ENCODE measurements at places on chromosomes 16 and 17.

DNA sequence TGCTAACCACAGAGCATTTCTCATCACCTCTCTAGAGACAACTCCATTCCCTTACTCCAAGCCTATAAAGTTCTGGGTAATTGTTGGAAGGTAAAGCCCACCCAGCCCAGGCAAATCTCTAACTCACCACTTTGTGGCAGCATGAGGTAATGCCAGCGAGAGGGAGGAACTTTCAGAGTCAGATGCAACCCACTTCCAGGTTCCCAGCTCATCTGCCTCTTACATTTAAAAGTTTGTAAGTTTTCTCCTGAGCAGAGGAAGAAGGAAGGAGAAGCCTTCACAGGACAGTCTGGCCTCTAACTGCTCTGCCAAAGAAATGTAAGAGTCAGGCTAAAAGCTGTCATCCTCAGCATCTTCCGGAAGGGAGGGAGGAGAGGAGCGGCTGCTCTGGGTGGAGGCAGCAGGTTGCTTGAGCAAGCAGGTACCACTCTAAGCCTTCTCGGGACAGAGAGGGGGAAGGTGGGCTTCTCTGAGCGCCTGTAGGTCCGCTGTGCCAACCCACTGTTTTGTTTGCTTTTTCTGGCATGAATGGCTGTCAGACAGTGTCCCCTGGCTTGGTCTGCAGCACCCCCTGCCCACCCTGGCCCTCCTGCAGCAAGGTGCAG lies 1.0 kb downstream of the ZNF319 start:
- DNase-seq: peak; percentile 36

DNA sequence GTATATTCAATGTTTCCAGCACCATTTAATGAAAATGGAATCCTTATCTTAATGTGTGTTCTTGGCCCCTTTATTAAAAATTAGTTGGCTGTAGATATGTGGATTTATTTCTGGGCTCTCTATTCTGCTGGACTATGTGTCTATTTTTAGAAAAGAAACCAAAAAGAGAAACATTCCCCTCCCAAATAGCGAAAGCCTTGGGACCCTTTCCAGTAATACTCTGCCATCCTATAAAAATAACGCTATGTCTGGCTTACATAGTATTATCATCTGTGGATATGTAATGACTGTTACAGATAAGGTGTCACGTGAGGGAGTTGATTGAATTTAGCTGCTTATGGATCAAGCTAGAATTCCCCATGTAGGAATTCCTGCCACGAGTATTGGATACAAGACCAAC lies 279.3 kb upstream of the KIF2B start:
- no peak for DNase-seq

- DNase-seq: no peak
These were observed 22.7 kb downstream of the LCMT1 start for GRCh38 chr16:25134166-25134700.

DNA sequence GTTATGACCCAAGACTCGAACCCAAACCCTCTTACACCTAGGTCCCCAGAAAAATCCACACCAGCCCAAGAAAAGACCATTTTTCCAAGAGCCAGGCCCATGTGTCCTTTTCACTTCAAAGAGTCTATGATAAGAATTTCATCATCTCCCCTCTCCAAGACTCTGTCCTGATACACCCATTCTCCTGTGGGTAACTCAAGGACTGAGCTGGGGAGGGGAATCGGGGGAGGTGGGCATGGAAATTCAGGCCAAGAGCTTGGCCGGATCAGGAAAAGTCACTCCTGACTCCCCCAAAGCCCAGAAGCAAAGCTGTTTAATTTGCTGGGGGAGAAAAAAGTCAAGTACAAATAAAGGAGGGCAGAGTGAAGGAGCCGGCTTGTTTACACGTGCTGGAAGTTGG lies 3.7 kb downstream of the ACLY start:
- no peak for DNase-seq

DNA sequence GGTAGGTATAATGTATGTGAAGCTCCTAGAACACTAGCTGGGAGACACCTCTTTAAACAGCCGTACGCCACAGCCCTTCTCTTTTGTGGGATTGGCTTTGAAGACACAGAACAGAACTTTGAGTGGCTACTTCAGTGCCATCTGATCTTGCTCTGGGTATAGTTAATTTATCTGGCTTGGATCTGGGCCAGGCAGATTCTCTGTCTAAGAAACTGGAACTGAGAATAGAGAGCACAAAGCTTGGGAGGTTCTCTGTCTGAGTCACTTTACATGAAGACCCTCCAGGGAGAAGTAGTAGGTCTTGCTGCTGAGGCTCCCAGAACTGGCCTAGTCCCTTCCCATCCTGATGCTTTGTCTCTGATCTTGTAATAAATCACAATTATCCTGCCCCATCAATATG lies 721.0 kb upstream of the KIF2B start:
- no peak for DNase-seq

DNA sequence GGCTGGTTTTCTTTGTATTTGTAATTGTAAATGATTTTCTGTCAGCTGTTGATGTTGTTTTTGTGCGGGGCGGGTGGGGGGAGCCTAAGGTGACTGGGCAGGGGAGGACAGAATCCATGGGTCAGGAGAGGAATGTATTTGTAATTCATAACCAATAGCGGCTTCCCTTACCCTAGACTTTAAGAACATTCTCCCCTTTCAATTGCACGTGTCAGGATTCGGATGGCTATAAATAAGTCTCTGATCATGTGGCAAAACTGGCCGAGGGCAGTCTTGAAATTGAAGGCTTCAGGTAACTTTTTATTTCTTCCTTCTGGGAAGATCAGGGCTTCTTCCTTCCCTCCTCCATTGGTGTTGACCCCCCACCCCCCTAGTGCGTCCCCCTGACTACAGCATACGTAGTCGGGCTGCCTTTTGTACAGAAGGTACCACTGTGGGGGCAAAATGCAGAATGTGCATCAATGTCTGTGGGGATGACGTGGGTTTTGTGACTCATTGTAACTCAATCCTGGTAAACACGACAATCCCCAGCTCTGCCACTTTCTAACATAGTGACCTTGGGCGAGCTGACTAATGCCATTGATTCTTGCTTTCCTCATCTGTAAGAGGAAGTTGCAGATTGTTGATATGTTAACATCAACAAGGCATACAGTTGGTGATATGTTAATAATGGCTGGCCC lies 16.2 kb downstream of the MARCHF10 start:
- peak; percentile 96 for DNase-seq

GRCh38 chr17:80544655-80545498 lies at the start of gene RPTOR:
TSS of gene RPTOR (plus strand) at chr17:80544838. CDS start at chr17:80545630, 792 bp downstream.
- DNase-seq: peak; percentile 88

- no peak for DNase-seq
These were observed 16.5 kb downstream of the PITPNM3 start for GRCh38 chr17:6539871-6540270.

GRCh38 chr17:57667461-57667923 lies 77.6 kb downstream of the CCDC182 start:
- DNase-seq: no peak

DNA sequence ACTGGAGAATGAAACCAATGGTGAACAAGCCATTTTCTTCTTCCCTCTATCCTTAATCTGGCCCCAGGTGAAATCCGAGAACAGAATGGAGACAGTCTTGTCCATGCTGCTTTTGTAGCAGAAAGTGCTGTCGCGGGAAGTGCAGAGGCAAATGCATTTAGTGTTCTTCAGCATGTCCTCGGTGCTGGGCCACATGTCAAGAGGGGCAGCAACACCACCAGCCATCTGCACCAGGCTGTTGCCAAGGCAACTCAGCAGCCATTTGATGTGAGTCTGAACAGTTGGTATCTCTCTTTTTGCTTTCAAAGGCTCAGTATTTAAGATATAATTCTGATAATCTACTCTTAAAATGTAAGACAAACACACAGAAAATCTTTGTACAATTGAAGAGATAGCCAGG lies 18.7 kb downstream of the UQCRC2 start:
- no peak for DNase-seq

DNA sequence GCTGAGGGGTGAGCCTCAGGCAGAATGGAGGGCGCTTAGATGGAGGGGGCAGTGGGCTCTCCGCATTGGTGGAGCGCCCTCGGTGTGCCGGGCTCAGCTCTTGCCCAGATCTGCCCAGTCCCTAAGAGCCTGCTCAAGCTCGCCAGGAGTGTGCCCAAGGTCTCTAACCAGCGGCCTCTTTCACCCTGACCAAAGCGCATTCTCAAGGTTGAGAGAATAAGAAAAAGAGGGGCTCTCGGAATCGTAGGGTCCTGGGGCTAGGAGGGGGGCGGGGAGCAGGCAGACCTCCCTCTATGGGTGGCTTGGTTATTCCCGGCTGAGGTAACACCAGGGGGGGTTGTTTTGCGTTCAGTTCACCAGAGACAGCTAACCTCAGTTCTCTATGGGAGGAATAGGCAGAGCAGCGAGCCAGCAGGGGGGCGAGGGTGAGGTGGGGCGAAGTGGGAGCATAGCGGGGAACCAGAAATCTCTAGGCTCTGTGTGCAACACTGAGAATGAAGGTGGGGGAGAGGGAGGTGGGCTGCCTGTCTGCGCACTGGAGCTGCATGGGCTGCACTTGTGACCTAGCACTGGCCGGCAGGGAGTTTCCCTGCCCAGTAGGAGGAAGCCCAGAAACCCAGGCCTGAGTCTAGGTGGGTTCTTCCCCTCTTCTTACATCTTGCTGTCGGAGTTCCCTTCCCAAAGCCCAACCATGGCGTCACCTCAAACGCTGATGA lies 3.0 kb downstream of the TMEM132E start:
- no peak for DNase-seq

- DNase-seq: peak; percentile 65
These were observed 4.6 kb upstream of the EMP2 start for GRCh38 chr16:10584981-10585438.

GRCh38 chr16:2296661-2297505 lies 29.0 kb upstream of the RNPS1 start:
- DNase-seq: peak; percentile 54

GRCh38 chr17:4960279-4960922 lies 7.2 kb downstream of the SPAG7 start:
- no peak for DNase-seq

- no peak for DNase-seq
These were observed 12.2 kb downstream of the PRKCB start for GRCh38 chr16:23847948-23848347.

DNA sequence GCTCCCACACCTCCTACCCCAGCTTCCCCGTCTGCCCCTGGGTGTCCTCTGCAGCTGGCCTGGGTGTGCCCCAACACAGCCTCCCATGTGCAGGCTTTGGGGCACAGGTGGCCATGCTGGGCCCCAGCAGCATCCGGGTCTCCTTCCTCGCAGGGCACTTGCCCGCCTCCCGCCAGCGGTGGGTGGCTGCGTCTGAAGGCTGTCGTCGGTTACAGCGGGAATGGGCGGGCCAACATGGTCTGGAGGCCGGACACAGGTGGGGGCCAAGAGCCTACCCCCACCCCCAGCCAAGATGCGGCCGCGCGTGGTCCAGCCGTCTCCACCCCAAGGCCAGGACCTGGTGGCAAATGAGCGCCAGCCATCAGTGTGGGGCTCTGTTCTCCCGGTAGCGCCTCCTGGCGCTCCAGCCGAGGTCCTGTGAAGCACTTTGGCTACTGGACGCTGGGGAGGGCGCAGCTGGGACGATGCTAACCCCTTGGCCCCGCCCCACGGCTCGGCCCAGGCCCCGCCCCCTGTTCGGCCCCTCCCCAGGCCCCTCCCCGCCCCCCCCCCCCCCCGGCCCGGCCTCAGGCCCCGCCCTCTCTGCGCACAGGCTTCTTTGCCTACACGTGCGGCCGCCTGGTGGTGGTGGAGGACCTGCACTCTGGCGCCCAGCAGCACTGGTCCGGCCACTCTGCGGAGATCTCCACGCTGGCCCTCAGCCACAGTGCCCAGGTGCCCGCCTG lies 7.3 kb upstream of the RHOT2 start:
- DNase-seq: peak; percentile 87

DNA sequence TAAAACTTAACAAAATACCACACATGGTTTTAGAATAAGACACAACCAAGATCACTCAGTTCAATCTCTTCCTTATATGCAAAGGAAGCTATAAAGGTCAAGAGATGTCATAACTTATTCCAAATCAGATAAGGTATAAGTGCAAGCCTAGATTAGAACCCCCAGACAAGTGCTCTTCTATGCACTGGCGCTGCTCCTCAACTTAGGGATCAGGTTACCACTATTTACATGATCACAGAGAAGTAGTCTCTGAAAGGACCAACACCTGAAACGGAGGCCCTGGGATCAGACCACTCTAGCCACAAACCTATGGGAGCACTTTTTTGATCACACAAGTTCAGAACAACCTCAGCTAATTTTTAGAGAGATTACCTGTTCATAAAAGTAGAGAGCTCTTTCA lies 16.6 kb downstream of the COPS3 start:
- no peak for DNase-seq

DNA sequence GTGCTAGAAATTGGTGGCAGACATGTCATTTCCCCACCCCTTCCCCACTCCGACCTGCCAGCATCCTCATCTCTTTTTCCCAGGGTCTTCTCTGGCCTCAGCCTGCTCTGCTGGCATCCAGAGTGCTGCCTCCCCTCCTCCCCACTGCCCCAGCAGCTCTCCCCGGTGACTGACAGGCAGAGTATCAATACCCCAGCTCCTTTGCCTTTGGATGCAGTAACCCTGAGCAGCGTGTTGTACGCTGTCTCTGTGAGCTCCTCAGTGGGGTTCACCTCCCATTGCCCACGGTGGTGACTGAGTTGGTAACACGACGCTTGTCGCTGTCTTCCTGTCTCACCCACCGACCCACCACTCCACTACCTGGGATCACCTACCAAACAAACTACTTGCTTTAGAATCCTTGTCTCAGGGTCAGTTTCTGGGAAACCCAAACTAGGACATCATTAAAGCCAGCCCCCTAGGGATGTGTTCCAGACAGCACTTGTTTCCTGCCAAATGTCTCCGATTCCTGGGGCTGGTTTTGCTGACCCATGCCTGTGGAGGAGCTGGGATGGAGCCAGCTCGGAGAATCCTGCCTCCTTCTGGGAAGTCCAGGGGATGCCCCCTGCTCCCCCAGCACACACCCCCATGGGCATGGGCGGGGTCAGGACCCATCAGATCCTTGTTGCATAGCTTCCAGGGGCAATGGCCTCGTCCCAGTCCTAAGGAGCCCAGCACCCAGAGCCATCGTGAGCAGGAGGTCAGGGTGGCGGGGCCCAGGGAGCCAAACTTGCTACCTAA lies 8.3 kb upstream of the SBK1 start:
- DNase-seq: no peak

GRCh38 chr17:46785696-46786095 lies 32.8 kb downstream of the WNT3 start:
- DNase-seq: peak; percentile 25

DNA sequence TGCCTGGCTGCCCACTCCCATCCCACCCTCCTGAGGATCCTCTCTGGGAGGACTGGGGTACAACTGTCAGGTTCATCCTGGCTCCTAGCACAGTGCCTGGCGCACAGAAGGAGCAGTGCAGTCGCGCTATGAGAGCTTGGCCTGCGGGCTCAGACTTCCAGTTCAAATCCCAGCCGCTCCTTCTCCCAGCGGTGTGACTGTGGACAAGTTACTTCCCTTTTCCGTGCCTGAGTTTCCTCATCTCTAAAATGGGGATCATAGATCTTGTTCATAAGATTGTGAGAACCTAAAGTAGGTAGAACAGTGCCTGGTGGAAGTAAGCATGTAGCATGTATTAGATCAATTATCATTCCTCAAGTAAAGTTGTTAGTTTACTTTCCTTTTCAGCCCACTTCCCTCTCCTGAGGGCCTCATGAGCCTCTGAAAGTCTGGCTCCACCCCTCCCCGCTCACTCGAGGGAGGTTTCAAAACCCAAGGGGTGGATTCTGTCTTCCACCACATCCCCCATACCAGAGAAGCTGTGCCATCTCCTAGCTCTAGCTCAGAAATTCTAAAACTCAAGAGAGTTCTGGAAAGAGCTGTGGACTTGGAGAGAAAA lies 19.9 kb upstream of the COL1A1 start:
- DNase-seq: peak; percentile 86
